ENCODE measurements at places on chromosomes 5 and 9.
A peak's percentile ranks its signal among the peaks of the same experiment; 100 is the strongest.

- no peak for DNase-seq
These were observed 2.3 kb upstream of the HK3 start for GRCh38 chr5:176901260-176902101.

- DNase-seq: no peak
These were observed 54.8 kb upstream of the ADAMTS2 start for GRCh38 chr5:179400020-179400419.

DNA sequence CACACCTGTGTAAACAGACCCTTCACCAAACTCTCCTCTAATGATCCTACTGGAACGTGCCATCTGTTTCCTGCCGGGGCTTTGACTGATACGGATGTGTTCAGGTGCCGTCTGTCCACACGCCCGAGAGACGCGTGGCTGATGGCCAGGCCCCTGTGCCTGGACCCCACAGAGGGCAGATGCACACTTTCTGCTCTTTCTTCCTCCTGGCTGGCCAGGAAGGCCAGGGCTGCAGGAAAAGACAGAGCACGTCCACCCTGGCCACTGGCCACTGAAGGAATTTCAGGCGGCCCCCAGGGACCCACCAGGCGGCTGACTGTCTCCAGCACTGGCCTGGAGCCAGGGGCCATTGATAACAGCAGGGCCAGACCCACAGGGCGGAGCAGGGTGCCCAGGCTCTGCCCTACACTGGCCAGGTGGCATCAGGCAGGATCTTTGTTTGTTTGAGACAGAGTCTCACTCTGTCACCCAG lies 3.6 kb upstream of the ENG start:
- no peak for DNase-seq

- no peak for DNase-seq
These were observed 8.7 kb downstream of the FAM193B start for GRCh38 chr5:177545487-177546257.

DNA sequence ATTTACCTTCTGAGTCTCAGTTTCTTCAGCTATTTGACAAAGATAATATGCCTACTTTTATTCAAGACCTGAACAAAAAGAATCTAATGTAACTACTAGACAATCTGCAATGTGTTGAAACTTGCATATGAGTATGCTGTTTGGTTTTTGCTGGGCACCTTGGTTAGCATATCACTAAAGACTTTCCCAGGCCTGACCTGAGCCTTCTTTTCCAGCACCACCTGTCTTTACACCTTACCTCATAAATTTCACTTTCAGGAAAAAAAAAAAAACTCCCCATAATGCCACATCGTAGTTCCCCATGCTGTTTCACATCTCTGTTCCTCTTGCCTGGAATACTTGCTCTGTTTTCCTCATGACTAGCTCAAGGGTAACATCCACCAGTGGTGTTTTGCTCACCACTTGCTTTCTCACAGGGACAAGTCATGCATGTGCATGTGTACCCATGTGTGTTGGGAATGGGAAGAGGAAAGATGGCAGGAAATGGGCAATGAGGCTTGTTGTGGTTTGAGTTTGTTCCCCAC lies 45.6 kb upstream of the TLE4 start:
- no peak for DNase-seq

- peak; percentile 36 for DNase-seq
These were observed at the start of gene MVB12B for GRCh38 chr9:126326228-126327005. MVB12B (plus strand) TSS chr9:126326829; CDS start chr9:126326930, 101 bp downstream.

DNA sequence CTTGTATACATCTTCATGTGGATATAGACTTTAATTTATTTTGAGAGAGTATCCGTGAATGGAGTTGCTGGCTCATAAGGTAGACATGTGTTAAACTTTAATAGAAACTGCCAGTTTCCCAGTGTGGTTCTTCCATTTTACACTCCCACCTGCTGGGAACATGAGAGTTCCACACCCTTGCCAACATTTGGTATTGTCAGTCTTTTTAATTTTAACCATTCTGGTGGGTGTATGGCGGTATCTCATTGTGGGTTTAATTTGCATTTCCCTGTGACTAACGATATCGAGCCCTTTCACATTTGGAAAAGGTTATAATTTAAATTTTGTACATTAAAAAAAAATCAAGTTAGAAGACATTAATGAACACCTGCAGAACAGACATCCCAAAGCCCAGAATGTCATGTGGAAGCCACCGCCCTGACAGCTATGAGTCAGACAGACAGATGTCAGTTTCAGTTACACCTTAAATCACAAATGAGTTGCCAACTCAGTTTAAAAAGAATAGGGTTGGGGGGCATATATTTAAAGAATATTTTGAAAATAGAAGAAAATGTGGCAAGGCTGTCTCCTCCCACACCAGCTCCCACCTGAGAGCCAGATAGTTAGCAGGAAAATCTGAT lies 36.9 kb downstream of the ANKRD33B start:
- DNase-seq: no peak

DNA sequence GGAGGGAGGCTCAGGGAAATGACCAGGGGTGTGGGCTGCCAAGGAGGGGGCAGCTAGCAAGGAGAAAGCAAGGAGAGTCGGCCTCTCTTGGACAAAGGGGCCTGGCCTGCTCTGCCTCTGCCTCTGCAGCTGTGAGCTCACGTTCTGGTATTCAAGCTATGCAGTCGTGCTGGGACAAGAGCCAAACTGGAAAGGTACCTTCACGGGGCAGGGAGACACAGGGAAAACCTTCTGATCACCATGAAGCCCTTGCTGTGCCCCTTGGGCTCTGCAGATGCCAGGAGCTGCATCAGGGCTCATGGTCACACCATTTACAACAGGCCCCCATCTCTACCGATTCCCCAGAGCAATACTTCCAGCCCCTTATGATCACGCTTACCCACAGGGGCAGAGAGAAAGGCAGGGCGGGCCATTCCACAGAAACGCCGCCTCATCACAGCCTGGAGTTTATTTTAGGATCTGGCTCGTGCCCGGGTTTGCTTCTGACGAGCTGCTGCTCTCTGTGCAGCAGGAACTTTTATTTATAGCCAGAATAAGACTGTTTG lies 63.2 kb downstream of the PRRT1B start:
- peak; percentile 98 for DNase-seq

- DNase-seq: no peak
These were observed 142.6 kb upstream of the ST8SIA4 start for GRCh38 chr5:101045689-101046088.

- DNase-seq: no peak
These were observed 6.1 kb upstream of the BARX1 start for GRCh38 chr9:93960971-93961841.

DNA sequence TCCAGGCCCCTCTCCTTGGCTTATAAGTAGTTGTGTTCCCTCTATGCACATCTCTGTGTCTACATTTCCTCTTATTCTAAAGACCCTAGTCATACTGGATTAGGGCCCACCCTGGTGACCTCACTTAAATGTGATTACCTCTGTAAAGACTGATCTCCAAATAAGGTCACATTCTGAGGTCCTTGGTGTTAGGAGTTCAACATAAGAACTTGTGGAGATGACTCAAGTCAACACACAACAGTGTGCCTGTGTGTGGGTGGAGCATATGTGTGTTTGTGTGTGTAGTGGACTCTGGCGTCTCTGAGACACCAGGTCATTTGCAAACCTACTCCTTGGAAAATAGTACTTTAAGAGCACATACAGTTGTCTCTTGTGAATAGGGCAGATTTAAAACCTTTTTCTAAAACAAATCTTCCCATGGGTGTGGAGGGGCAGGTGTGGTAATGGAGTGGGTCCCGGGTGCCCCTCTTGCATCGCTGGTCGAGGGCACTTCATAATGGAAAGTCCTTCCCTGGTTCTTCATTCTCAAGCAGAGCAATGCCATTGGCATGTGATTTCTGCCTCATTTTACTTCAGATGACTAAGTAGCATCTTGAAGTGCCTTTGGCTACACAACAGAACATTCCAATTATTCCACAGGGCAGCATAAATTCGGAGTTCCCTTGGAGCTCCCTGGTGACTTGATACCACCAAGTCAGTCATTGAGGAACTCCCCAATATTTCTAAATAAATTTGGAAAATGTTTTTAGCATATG lies 84.4 kb downstream of the C9orf152 start:
- no peak for DNase-seq

- no peak for DNase-seq
These were observed 709 bp downstream of the UAP1L1 start for GRCh38 chr9:137077758-137078693.

GRCh38 chr5:75148051-75148450 lies 88.6 kb downstream of the ANKRD31 start:
- no peak for DNase-seq

GRCh38 chr9:99922711-99923030 lies 16.2 kb downstream of the STX17 start:
- no peak for DNase-seq

- no peak for DNase-seq
These were observed 43.9 kb upstream of the CEP72 start for GRCh38 chr5:568061-568781.

- DNase-seq: no peak
These were observed 940 bp upstream of the CAMK4 start for GRCh38 chr5:111223101-111223786.

DNA sequence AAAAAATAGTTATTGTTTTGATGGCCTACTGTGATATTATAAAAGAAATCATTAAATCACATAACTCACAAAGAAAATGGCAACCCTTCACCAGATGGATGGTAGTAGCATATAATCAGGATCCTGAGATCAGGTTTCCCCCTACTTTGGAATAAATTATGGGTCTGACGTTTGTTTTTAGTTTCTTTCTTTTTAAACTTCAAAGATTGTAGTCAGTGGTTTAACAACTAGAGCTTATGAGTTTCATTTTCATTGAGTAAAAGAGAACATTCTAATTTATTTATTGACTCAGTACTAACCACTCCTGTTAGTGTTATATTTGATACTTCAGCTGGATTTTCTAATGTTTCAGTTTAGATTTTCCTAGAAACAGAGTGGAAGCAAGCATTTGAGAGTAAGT lies 218.0 kb upstream of the PCSK5 start:
- no peak for DNase-seq

DNA sequence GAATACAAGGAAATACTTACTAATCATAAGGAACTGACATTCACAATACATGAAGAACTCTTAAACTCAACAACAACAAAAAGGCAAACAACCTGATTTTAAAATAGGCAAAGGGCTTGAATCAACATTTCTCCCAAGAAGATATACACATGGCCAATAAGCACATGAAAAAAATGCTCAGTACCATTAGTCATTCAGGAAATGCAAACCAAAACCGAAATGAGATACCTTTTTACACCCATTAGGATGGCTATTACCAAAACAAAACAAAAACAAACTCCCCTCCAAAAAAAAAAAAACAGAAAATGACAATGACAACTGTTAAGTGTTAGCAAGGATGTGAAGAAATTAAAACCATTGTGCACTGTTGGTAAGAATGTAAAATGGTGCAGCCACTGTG lies 104.1 kb upstream of the ZNF462 start:
- DNase-seq: no peak

DNA sequence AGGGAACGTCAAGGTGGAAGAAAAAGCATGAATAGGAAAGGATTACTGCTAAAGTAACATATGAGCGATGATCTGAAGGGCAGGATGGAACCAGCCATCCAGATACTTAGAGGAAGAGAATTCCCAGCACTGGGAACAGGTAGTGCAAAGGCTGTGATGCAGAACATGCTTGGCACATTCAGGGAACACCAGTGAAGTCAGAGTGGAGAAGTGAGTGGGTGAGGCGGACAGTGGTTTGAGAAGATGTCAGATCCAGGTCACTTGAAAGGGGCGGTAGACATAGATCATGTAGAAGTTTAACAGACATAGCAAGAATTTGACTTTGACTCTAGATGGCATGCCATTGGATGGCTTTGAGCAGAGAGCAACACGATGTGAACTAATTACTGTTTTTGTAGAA lies 374.2 kb downstream of the PDE4D start:
- no peak for DNase-seq

- DNase-seq: peak; percentile 67
These were observed 309.6 kb downstream of the CWC27 start for GRCh38 chr5:65078331-65078730.

GRCh38 chr5:132466433-132467286 lies 23.9 kb downstream of the IRF1 start:
- peak; percentile 27 for DNase-seq

DNA sequence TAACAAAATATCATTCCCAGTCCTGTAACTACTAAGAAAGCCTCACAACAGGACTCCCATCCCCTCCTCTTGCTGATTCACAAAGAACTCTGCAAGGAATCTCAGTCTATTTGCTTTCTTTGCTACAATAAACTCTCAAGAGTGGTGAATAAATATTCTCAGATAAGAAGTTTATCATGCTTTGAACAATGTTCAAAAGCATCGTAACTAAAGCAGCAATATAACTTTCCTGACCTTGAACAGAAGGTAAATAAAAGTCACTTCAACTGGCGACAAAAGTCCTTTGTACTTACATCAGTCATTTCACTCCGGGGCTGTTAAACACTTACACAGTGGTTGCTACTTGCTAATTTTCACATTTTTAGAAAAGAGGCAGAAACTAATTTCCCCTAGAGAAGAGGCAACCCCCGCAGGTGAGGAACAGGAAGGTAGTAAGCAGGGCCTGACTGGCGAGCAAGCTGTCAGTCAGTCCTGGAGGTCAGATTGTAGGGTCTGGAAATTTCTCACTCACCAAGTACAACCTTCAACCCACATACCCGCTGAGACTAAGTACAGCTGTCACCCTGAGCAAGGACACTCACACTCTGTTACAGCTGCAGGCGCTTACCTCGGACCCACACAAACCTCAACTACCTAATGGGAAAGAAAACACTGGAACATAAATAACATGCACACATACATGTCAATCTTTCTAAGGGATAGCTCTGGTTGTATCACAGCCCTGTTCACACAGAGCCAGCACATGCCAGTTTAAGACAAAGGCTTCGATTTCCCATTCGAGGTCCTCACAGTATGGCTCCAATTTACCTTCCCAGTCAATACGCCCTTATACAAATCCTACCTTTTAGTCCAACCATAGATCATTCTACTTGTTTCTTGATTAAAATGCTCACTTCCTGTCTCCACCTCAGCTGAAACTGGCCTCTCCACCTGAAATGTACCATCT lies 104.6 kb upstream of the RETREG1 start:
- peak; percentile 37 for DNase-seq

DNA sequence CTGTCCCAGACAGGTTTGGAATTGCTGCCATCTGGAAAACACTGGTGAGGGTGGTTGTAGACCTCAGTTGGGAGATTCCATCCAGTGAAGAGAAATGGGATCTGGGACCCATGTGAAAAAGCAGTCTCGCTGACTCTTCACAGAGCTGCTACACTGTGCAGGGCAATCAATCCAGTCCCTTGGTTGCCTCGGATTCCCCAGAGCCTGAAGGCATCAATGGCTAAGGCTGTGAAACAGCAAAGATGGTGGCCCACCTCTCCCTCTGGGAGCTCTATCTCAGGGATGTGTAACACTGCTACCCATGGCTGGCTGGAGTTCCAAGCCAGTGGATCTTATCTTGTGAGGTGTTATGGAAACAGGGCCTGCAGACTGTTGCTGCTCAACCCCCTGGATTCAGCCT lies 256.1 kb downstream of the TMEM38B start:
- DNase-seq: no peak

- DNase-seq: no peak
These were observed 127.7 kb downstream of the FBXL7 start for GRCh38 chr5:15627647-15628046.
